Adrenal gland (tissue), 19 donors: ENCODE measurements at places on chromosomes 16 and 17. TPM values are rescaled to one million over a fixed set of nuclear protein-coding genes. Genes with fewer than 3 reads are reported as not detected.

DNA sequence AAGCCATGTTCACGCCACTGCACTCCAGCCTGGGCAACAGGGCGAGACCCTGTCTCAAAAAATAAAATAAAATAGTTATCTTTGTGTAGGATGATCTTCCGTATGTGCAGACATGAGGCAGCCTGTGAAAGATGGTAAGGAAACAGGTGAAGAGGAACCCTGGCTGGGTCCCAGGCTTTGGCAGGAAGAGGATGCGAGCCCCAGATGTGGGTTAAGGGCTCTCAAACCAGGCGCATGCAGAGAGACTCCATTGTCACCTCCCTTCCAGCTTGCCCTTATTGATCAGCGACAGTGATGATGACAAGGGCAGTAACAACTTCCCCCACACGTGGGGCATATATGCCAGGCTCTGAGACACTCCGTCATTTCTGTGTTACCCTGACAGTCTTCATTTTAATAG, 106.8 kb downstream of the GNAO1 start:
- no peak for DNase-seq

GRCh38 chr17:46208997-46209396, 15.8 kb upstream of the KANSL1 start:
- DNase-seq = no peak

GRCh38 chr16:46885960-46886763, 2.0 kb downstream of the GPT2 start:
- no peak for DNase-seq

GRCh38 chr16:30186444-30186781, 3.0 kb downstream of the CORO1A start:
- DNase-seq = no peak

DNA sequence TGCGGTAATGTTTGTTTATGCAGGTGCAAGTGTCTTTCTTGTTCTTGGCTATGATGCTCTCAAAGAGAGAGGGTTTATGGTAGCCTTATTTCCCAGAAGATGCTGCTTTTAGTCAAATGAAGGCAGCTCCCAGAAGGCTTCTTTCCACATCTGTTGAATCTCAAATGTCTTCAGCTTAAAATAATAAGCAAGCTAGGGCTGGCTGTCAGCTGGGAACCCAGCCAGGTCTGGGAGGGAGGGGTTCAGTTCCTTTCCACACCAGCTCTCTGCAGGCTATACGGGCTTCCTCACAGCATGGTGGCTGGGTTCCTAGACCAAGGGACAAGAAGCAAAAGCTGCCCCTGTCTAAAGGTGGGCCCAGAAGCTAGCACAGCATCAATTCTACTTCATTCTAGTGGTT, 47.4 kb upstream of the ATF7IP2 start:
- DNase-seq = no peak

GRCh38 chr17:491086-492021, 138.7 kb upstream of the RPH3AL start:
- peak; percentile 67 for DNase-seq

DNA sequence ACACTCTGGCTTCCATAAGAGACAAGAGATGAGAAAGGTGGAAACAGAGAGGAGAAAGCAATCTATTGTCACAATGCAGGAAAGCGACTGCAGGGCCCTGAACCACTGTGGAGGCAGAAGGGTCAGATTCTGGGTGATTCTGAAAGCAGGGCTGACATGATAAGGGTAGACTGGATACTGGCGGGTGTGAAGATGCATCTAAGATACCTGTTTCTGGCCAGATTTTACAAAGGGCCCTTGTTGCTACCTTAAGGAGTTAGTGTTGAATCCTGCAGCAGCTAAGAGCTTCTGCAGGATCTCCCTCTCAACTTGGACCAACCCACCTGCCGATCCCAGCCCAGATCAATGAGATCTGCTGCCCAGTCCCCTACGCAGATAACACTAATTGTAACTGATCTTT, 6.1 kb upstream of the MEFV start:
- DNase-seq = no peak

DNA sequence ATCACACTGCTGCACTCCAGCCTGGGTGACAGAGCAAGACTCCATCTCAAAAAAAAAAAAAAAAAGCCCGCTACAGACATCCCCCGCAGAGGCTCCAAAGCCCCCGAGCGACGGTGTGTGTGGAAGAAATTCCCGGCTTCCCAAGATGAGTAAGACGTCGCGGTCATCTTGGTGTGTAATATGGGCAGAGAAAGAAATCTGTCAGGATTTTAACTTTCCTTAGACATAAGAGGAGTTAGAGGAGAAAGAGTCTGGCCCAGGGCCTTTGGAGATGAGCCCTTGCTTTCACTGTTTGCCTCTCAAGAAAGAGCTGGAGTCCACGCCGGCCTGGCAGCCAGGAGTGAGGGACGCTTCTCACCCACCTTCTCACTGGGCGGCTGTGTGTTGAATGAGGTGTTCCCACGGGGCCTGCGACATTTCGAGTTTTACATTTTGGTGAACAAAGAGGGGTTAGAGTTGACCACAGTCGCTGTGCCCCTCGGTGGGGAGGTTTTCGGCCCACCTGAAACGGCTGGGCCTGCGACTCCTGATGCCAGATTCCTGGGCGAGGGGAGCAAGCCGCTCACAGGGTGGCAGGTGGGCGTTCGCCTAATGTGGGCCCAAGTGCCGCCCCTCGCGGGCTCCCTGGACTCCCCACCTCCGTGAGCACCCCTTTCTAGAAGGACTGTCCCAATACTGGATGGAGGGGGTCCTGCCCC, 17.9 kb downstream of the C1QTNF1 start:
- no peak for DNase-seq

DNA sequence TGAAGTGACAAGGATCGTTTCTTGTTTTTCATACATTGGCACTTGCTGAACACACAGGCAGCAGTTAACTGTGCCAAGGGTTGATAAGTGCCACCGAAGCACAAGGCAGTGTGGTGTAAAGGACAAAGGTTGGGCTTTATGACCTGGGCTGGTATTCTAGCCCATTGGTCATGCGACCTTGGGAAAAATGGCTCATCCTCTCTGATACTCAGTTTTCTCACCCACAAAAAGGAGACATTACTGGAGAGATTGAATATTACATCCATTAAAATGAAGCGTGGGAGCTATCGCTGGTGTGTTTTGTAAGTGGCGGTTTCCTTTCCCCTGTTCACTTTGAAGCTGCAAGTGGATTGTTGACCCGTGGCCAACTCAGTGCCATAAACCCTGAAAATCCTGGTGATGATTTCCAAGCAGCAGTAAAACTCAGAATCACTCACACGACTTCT, 216.9 kb downstream of the HAPSTR1 start:
- peak; percentile 19 for DNase-seq

DNA sequence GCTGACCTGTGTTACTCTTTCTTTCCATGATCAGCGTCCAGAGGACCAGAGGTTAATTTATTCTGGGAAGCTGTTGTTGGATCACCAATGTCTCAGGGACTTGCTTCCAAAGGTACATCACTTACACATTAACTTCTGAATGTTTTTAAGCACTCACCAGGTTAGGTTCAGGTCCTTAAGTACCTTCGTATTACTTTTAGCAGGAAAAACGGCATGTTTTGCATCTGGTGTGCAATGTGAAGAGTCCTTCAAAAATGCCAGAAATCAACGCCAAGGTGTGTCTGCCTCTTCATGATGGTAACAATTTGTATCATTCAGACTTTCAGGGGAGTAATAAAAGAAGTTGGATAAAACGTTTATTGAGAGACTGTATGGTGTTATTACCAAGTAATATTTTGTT, 3.3 kb downstream of the HERPUD1 start:
- no peak for DNase-seq

DNA sequence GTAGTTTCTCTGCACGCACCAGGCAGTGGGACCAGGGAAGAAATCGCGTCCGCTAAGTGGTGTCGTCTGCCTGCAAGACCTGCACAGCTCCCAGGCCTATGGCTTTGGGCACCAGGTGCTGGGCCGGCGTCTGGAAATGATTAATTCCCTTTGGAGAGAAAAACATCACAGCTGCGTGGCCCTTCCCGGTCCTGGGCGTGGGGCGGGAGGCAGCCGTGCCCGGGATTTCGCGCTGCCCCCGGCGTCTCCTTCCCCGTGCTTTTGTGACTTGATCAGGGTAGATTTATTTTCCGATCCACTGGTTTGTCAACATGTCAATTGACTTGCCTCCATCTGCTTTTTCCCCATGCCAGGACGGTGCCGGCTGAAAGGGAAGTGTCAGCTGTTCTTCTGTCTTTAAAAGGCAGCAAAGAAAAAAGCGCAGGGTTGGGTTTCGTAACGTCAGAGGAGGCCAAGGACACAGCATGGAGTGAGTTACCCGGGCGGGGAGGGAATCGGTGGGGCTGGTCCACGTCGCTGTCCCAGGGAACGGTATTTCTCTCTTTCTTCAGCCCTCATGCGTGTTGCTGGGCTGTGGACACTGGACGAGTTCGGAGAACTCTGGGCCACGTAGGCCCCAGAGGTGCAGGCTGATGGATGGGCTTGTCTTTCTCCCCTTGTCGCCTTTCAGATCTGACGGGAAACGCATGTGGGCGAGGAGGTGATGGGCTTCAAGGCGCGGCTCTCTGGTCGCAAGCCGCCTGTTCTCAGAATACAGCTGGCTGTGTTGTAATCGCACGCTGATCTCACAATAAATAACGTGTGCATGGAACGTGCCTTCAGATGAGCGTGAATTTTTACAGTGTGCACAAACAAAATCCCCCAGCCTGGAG, 188.1 kb upstream of the ZNF469 start:
- peak; percentile 61 for DNase-seq

DNA sequence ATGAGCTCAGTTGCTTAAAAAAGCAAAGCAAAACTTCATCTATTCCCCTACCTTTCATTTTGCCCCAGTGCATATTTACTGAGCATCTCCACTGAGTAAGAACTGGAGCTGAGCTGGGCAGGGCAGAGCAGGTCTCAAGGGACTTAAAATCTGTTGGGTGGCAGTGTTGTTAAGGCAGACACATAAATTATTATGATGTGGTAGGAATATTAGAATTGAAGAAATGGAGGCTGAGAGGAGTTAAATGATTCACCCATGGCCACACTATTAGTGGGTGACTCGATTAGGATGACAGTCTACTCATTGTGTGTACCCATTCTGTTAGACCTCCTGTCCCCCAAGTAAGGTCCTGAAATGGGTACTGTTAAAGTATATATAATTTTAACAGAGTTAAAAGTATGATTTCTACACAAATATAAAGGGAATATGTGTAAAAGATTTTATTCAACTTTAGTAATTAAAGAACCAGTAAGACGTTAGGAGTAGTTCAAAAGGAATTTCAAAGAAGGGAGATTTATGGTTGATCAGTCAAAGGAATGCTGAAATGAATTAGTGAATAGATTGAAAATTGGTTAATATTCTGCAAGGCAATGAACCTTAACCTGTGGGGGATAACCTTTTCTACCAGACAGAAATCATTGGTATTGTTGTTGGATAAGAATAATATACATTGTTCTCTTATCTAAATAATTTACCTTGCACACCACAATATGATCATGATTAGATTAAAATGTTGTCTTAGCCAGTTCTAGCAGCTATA, 17.5 kb downstream of the ITGB3 start:
- no peak for DNase-seq

GRCh38 chr16:30054451-30054850, 11.1 kb upstream of the ALDOA start:
- DNase-seq = no peak

Gene INCA1
- not detected for total RNA-seq

Gene SLC16A13
- total RNA-seq = 1.6 TPM

Gene MRTFB
- 56.7 TPM for total RNA-seq

Gene CFAP52
- total RNA-seq = 0.47 TPM

Gene CFAP97D1
- not detected for total RNA-seq

Gene KRTAP4-1
- total RNA-seq = not detected

Gene KRTAP9-7
- total RNA-seq = not detected

Gene SLC6A2
- 16.4 TPM for total RNA-seq
